ENCODE measurements at places on chromosomes 16 and 17.
A peak's percentile ranks its signal among the peaks of the same experiment; 100 is the strongest.

GRCh38 chr17:78839235-78839761, 1.3 kb downstream of the USP36 start:
- no peak for DNase-seq

DNA sequence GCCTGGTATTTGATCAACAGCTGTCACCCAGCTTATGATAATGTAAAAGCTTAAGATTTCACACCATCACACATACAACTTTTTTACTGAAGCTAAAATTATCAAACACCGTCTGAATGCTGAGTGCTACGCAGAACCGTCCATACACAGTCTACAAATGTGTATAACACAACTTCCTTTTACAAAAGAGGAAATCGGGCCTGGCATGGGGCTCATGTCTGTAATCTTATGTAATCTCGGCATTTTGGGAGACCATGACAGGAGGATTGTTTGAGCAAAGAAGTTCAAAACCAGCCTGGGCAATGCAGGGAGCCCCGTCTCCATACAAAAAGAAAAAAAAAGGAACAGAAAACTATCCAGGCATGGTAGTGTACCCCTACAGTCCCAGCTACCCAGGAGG, 19.6 kb upstream of the QRICH2 start:
- no peak for DNase-seq

GRCh38 chr16:7765079-7765550, 432.5 kb downstream of the RBFOX1 start:
- no peak for DNase-seq

- DNase-seq: no peak
Observed at GRCh38 chr16:88331989-88332920, 50.5 kb upstream of the ZNF469 start.

- no peak for DNase-seq
Observed at GRCh38 chr17:34389126-34389750, 26.2 kb upstream of the CCL1 start.

DNA sequence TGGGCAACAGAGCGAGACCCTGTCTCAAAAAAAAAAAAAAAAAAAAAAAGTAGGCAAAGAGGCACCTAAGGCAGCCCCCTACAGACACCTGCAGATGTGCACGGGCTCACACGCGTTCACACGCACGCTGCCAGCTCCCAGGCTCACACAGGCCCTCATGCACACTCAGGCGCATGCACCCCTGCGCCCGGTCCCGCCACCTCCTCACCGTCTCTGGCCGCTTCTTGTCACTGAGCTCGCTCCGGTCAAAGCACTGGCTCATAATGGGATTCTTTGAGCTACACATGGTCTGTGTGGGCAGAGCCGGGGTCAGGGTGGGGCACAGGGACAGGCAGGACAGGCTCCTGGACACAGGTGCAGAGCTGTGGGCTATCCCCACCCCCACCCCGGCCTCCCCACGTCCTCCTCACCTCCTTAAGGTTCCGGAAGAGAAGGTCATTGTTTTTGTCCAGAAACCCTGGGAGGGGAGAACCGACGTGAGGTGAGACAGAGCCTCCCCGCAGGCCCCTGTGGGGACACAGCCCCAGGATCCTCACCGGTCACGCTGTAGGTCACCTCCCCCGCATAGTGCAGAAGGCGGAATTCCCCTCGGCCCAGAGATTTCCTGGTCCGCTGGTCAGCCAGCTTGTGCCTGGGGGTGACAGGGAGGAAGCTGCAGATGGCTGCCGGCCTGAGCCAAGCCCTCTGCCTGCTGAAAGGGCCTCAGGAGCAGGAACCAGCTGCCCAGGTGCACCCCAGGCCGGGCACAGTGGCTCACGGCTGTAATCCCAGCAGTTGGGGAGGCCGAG, 17.9 kb downstream of the MYO1C start:
- peak; percentile 58 for DNase-seq

- no peak for DNase-seq
Observed at GRCh38 chr17:75205793-75206163, 299 bp downstream of the NUP85 start.
